Dermis blood vessel endothelial cell (primary cell): ENCODE measurements at places on chromosomes 1 and 21. TPM values are rescaled to one million over a fixed set of nuclear protein-coding genes. Genes with fewer than 3 reads are reported as not detected.

DNA sequence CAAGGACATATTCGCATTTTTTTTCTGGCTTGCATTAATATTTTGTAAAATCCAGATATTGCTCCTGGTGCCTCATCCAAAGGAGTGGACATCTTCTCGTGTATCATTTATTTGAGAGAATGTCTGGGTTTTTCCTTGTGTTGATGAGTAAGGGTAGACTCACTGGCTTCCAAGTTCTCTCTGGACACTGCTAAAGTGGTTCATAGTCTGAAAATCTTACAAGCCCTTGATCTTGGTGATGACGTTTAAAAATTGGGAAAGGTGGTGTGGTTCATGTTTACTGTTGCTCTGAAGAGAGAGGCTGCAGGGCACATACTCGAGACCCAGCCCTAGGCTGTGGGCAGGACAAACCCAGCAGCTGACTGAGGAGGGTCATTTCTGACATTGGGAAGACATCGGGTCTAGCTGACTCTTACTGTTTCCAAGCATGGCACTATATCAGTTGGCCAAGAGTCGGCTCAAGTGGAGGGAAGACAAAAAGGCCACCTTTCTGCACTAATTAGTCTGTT, 296.2 kb downstream of the LMX1A start:
- no peak for DNase-seq

DNA sequence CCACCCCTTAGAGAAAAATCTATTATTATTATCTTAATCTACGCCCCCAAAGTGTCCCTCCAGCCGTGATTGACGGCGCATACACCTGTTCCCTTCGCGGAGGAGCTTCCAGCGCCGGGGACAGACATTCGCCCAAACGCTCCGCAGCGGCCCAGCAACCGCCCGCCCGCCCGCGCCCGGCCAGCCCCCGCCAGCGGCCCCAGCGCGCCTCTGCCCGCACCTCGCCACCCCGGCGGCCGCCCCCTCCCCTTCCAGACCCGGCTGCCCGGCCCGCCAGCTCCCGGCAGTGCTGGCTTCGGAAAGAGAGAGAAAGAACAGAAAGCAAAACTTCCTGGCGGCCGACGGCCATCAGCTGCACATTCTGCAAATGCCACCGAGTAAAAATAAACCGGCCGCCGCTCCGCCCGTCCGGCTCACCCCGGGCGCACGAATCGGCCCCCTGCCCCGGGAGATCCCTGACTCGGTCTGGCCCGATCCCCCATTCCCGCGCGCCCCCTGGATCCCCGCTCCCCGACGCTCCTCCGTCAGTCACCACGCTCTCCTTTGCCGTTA, 1.6 kb downstream of the CASZ1 start:
- DNase-seq = peak; percentile 20

DNA sequence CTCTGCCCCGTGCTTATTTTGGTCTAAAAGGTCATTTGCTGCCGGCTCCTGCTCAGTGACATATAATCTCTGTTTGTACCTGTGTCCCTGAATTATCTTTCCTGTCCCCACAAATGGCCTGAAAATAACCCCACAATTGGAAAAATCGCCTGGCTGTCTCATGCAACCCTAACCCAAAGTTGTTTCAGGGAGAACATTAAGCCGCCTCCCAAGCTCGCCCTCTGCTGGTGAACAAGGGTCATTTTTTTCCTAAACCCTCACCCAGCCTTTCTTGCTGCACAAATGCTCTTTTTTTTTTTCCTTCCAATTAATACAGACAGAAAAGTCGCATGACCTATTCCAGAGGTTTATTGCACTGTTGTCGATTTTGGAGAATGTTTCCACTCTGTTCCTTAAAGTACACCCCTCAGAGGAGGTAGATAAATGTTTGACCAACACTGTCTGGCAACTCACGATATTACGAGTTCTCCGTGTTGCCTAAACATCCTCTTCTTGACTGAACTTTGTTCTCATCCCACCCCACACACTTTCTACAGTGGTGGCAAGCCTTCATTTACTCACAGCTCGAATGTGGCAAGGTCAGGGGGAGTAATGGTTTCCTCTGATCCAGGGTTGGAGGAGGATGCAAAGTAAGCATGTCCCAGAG, 148.7 kb downstream of the ZZZ3 start:
- DNase-seq = peak; percentile 88

- no peak for DNase-seq
Observed at GRCh38 chr1:160680399-160680798, 31.2 kb downstream of the CD48 start.

DNA sequence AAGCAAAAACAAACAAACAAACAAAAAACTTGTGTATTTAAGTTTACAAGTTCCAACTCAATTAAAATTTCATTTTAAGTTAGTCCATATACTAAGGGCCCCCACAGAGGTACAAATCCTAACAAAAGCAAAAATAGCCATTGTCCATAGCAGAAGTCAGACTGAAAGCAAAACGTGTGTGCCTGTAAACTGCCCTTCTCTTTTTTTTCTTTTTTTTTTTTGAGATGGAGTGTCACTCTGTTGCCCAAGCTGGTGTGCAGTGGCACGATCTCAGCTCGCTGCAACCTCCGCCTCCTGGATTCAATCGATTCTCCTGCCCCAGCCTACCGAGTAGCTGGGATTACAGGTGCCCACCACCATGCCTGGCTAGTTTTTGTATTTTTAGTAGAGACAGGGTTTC, 11.6 kb upstream of the IFNGR2 start:
- no peak for DNase-seq

- DNase-seq = no peak
Observed at GRCh38 chr1:78664763-78665162, 15.1 kb downstream of the IFI44 start.

GRCh38 chr1:58926152-58926551, 142.3 kb upstream of the JUN start:
- no peak for DNase-seq

DNA sequence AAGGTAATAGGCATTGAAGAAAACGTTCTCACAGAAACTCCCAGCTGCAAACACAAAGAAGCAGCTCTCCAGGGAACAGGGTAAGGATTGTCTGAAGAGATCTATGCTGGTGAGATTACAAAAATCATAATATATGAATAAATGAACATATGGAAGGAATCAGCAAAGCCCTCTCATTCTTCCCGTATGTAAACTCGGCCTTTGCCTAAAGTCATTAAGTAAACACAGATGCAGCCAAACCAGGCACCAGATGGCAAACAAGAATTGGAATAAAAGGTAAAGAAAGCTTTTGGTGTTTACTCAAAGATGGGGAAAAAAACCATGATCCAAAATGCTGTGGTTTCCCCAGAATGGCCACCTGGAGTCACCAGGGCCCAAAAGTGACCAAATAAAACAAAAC, 76.6 kb upstream of the HOOK1 start:
- DNase-seq = no peak

DNA sequence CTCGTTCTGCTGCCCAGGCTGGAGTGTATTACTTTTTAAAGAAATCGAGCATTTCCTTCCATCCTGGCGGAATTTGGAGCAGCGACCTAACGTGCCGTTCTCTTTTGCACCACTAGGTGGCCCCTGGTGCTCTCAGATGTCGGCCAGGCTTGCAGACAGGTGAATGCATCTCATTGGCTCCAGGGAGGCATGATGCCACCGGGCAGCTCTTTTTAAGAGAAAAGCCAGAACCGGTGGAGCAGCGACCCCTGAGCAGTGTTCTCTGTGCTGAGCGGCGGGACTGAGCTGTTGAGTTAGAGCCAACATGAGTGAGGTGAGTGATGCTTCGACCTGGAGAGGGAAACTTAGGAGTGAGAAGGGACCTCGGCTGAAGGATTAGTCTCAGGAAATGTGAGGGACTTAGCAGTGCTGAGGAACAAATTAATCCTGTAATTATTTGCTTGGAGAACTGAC, at the start of gene PCP4:
TSS of gene PCP4 (plus strand) at position 241 of the 453 bp plus-strand sequence. CDS start at position 305, 64 bp downstream.
- DNase-seq = peak; percentile 20

DNA sequence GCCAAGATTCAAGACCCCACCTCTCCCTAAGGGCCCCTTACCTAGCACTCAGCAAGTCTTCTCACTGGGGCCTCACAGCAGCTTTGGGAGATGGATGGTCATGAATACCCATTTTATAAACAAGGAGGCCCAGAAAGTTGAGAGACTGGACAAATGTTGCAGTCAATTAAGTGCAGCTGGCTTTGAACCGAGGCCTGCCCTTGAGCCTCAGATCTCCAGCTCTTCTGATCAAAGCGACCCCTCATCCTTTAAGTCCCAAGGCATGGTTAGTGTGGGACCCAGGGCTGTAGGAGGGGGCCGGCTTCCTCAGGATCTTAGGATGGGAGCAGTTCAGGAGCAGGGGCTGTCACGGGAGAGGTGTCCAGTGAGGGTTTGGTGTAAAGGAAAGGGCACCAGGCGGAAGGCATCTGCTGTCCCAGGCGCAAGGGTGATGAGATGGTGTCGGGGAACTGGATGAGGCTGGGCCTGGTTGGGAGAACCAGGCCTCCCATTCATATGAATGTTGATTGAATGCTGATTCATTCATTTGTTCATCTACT, 5.1 kb upstream of the MTFR1L start:
- no peak for DNase-seq

DNA sequence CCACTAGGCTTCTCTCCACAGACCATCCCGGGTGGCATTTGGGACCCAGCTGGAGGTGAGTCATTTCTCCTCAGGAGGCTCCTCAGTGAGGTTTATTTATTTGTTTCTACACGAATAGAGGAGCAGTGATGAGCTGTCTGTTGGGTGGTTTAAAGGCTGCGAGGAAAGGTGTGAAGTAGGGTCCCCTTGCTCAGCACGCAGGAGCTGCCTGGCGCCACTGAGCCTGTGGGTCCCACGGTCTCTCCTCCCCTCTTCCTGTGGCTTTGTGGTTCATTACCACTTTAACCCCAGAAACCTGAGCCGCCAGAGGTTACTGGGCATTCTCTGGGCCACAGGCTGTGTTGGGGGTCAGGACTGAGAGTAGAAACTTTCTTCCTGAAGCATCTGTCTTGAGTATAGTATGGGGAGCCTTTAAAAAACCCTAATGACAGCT, 39.9 kb downstream of the IL6R start:
- peak; percentile 20 for DNase-seq

DNA sequence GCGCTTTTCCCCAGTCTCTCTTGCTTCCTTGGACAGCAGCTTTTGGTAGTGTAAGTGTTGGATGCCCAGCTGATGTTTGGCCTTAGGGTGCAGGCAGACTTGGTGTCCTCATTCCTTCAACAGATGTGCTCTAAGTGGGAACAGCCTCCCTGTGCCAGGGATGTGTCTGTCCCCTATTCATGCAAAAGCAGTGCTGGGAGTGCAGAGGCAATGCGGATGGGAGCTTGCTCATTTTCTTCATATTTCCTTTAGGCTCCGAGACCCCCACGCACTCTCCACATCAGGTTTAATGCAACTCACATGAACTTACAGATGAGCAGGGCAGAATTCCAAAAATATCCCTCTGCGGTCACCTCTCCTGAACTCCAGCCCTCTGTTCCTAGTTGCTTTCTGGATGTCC, 96.1 kb downstream of the IER5 start:
- DNase-seq = no peak

DNA sequence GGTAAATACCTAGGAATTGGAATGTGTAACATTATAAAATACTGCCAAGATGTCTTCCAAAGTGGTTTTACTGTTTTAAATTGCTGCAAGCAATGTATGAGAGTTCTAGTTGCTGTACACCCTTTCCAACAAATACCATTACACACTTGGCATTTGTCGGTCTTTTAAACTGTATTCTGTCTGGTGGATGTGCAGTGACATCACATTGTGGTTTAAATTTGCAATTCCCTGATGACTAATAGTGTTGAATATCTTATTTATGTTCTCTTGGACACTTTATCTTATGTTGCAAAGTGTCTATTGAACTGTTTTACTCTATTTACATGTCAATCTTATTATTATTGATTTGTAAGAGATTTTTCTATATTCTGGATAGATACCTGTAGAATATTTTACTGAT, 561.2 kb upstream of the B3GALT2 start:
- DNase-seq = no peak

GRCh38 chr1:61097722-61098121, 15.4 kb downstream of the NFIA start:
- DNase-seq = no peak

DNA sequence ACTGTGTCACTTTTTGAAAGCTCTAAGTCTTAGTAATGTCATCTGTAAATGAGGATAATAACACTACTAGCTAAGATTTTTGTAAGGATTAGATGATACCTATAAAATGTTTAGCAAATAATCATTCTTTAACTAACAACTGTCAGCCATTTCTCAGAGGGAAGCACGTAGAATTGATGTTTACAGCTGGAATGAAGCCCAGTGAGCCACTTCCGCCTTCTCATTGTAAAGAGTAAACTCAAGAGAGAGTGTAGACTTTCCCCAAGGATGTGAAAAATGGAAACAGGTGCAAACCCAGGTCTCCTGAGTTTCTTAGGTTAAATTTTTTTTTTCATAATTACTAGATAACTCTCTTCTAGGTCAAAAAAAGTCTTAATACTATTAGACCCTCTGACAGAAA, 4.9 kb downstream of the GREM2 start:
- no peak for DNase-seq

DNA sequence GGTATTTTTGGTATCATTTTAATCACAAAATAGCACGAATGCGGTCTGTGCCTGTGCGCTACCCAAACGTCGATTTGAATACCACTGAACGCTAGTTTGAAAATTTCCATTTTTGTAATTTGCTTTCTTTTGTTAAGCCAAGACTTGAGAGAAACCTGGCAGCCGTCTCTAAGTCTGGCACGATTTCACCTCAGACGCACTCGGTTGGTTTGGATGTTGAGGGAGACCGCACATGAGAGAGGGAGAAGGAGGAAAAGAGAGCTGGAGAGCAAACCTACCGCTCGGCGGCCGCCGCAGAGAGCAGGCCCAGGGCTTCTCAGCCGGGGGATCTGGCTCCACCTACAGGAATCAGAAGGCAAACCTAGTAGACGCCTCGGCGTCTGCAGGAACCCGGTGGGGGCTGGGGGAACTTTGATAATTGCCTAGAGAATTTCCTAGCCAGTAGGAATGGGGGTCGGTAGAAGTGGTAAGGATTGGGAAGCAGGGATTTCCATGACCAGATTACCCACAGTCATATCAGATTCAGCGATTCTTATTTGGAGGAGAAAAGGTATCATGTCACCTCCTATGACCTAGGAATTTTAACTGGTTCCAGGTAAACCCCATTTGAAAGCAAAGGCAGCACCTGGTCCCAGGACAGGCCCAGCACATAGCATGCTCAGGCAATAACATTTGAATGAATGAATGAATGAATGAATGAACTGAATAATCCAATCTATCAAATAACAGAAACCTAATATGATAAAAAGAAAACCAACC, 83.2 kb downstream of the TM2D1 start:
- peak; percentile 70 for DNase-seq

The INAVA gene
- under 0.01 and 0.17 TPM in 2 replicates for total RNA-seq

The OPTC gene
- total RNA-seq = not detected in 2 replicates

The PCAT6 gene
- 0.51 TPM in 1 of 2 replicates, not detected in the other for total RNA-seq

The TTC13 gene
- 22.3 and 37.8 TPM in 2 replicates for total RNA-seq

The HAPLN2 gene
- total RNA-seq = not detected in 2 replicates

The ERRFI1 gene
- total RNA-seq = 32.4 and 50.5 TPM in 2 replicates

The C1orf53 gene
- 2.0 and 2.7 TPM in 2 replicates for total RNA-seq

The PRKAA2 gene
- 3.2 and 4.9 TPM in 2 replicates for total RNA-seq

The BLACAT1 gene
- 0.19 TPM in 1 of 2 replicates, not detected in the other for total RNA-seq

The CASQ1 gene
- total RNA-seq = not detected in 2 replicates
